ENCODE measurements at places on chromosomes 1 and 21.

DNA sequence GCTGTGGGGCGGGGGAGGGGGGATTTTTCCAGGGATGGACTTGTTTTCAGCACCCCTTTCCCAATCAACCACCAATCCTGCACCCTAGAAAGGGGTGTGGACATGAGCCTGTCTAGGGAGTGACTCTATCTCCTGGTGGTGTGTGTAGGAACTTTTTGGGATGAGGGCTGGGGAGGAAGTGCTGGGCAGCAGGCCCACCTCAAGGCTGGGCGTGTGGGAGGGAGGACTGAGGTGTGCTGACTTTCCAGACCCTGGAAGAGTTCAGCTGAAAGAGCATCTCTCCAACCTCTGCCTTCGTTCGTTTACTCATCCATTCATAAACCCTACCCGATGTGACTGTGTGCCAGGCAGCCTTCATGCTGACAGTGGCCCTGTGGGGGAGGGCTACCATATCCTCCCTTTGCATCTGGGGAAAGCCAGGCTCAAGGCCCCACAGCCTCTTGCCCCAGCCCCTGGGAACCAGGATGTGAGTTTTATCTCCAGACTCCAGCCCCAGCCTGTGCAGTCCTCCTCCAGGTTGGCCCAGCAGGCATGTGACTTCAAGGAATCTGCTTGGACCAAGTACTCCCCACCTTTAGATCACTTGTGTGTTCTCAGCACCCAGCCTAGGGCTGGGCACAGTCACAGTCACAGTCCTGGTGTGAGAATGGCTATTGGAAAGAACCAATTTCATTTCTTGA, 6.7 kb downstream of the KNCN start:
- DNase-seq = no peak

DNA sequence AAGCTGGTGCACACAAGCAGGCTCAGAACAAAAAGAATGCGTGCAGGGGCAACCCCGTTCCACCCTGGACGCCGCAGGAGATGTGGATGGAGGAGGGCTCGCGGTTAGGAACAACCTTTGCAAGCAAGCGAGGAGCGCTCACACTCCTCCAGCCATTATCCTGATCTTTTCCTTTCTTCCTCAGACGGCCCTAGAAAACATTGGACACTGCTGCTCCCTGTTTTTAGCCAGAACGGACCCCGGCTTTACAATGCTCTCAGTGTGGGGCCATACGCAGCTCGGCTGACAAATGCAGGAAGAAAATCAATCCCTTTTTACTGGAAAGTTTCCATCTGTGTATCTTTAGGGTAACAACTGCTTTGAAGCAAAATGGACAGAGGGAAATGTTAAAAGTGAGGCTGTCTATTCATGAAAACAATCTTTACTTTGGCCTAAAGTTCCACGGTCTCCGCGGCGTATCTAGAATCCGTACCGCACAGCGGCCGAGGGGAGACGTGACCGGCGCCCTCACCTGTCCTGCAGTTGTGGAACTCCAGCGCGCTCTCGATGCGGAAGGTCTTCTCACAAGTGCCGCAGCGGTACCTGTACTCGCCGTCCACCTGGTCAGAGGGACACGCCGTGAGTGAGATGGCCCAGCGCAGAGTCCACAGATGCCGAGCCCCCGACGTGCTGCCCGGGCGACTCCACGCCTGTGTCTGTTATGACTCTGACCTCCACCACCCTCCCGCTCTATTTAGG, 44.0 kb downstream of the PRDM15 start:
- DNase-seq = no peak

GRCh38 chr1:44250068-44250781, 37.0 kb downstream of the DMAP1 start:
- DNase-seq = no peak

- DNase-seq = no peak
These were observed 49.6 kb downstream of the PLPP3 start for GRCh38 chr1:56529801-56530200.

DNA sequence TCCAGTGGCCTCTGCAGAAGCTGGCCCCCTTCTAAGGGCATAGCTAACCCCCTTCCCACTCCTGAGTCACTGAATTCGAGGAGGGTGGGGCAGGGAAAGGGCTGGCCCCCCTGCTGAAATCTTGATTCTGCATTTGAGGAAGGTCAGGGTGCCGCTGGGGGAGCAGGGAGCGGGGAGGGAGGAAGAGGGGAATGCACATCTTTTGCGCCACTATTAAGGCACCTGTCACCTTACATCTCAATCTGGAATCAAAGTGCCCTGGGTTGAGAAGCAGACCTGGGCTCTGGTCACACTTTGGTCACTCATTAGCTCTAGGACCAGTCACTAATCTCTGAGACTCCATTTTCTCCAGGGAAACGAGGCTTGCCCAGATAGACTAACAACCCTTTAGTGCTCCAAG, 62.0 kb downstream of the TOR1AIP2 start:
- DNase-seq = no peak

GRCh38 chr1:234316937-234317336, 56.3 kb upstream of the COA6 start:
- no peak for DNase-seq

DNA sequence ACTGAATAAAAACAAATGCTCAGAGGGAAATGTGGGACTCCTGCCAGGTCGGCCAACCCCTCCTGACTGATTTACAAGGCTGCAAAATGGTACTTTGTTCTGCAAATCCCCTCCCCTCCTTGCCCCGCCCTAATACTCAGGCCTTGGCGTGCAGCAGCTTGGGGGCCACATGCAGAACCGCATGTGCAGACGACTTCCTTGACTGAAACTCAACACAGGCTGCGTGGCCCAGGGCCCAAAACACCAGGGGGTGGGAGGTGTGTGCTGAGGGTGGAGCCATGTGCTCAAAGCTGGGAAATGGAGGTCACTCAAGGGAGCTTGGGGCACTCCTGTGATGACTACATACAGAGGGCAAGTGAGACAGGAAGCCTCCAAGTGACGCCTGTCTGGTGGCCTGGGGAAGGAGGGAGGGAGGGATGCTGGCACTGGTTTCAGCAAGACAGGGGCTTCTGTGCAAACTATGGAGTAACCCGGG, 87.2 kb downstream of the MRPL37 start:
- peak; percentile 37 for DNase-seq

DNA sequence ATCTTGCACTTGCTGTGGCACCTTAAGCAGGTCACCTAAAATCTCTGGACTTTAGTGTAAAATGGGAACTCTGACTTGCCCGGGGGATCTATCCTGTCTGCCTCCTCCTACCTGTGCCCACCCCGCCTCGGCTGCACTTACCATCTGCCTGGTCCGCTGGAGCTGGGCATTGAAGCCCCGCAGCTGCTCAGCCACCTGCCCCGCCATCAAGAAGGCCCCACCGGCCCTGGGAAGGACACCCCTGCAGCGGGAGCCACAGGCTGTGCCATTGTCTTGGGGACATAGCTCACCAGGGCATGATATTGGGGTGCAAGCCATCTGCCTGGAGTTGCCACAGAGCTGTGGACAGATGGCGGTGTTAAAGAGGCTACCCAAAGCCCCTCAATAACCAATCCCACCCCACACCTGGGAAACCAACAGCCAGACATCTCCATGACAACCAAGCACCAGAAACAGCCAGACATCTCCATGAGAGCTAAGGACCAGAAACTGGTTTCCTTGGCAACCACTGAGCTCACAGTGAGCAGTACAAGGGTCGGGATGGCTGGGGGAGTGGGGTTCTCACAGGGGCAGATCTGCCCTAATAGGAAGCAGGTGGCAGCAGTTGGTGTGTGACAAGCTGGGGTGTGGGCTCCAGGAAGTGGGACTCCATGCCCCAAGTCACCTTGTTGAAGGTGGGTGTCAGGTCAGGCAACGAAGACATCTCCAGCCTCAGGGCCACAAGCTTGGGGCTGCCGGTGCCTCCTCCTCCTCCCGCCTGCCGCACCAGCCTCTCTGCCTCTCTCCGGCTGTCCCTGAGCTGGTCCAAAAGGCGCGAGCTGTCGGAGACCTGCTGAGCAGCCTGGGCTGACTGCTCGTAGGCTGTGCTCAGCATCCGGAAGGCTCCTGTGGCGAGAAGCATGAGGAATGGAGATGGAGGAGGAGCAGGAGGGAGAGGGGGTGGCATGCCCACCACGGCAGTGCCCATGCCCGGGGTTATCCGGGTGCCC, 29.1 kb downstream of the LAMB3 start:
- DNase-seq = no peak

GRCh38 chr1:220982686-220983085, 103.4 kb downstream of the HLX start:
- no peak for DNase-seq

DNA sequence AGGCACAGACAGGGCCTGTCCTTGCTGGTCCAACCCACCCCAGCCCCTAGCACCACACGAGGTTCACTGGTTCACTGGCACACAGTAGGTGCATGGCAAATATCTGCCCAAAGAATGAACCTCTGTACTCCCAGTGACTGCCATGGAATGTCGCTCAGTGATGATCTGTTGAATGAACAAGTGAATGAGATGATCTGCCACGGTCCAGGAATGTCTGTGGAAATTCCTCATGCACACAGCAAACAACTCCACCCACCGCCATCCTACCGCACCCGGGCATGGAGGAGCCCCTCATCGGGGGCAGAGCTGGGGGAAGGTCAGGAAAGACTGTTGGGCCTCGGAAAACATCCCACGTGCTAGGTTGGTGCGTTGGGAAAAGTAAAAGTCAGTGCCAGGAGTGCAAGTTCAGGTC, 1.7 kb downstream of the HSPG2 start:
- no peak for DNase-seq

DNA sequence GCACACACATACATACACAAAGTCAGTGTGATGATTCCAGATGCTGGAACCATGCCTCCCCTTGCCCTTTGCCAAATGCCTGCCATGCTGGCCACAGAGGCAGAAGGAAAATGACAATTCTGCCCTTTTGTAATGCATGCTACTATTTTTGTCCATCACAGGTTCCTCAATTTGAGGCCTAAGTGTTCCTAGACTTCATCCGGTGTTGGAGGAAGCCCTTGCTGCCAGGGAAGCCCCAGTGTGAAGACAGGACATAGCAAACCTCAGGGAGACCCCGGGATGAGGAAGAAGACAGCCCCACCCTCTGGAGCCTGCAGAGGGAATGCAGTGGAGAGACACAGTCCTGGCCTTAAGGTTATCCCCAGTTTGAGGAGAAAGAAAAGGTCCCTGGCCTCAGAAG, 14.4 kb downstream of the PRR9 start:
- DNase-seq = no peak

GRCh38 chr1:184813528-184814089, 59.0 kb upstream of the EDEM3 start:
- no peak for DNase-seq

- no peak for DNase-seq
These were observed 7.0 kb downstream of the DSTYK start for GRCh38 chr1:205204552-205204951.

DNA sequence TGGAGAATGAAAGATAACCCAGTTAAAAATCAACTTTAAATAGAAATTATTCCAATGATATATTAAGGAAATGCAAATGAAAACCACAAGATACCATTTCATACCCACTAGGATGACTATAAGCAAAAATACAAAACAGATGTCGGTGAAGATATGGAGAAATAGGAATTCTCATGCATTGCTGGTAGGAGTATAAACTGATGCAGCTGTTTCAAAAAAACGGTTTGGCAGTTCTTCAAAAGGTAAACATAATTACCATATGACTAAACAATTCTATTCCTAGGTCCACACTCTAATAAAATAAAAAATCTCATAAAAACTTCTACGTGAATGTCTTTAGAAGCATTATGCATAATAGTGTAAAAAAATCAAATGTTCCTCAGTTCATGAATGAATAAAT, 763.3 kb upstream of the BRINP3 start:
- DNase-seq = no peak

GRCh38 chr1:43197343-43198127, 25.4 kb downstream of the CFAP57 start:
- DNase-seq = no peak

DNA sequence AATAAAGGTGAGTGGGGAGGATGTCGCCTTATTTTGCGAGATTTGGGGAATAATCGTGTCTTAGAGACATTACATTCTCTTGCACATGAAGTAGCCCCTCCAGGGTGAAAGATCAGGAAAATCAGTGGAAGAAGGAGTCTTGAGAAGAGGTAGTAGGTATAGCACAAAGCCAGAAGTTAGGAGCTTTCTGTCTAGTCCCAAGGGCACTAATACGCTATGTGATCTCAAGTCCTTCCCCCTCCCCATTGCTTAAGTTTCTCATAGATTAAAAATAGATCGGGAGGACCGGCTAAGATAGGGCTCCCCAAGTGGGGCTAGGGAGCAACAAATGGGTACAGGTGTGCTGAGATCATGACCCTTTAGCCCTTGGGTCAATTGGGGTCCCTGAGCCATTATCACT, 13.5 kb downstream of the LRRN2 start:
- no peak for DNase-seq

DNA sequence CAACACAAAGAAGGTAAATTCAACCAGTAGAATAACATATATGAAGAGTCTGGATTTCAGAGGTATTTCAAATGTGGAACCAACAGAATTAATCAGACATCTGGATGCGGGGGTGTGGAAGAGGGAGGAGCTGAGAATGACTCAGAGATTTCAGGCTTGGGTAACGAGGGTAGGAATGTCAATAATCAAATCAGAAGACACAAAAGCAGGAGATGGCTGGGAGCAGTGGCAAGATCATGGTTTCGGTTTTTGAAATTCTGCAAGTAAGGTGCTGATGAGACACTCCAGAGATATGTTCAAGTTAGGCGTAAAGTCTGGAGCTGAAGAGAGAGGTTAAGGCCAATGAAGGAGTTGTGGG, 64.0 kb downstream of the PLPPR5 start:
- no peak for DNase-seq

- DNase-seq = no peak
These were observed 4.8 kb downstream of the RC3H1 start for GRCh38 chr1:174017231-174017970.

- no peak for DNase-seq
These were observed 5.8 kb upstream of the AHDC1 start for GRCh38 chr1:27609618-27610240.

- DNase-seq = no peak
These were observed 129.2 kb downstream of the ADAMTS1 start for GRCh38 chr21:26715878-26716506.

DNA sequence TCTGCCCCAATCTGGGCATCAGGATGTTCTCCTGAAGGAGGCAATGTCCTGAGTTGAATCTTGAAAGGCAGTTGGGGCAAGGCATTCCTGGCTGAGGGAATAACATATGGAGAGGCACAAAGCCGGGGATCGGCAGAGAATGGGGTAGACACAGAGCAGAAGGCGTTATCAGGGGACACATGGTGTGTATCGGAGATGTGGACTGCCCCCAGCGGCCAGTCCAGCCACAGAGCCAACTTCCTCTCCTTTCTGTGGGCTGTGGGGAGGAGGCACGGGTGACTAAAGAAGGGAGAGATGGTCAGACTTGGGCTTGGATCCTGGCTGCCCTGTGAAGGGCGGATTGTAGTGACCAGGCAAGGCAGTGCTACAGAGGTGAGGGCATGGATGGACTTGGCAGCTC, 32.1 kb downstream of the FOXD2 start:
- DNase-seq = no peak

- DNase-seq = no peak
These were observed 102.9 kb downstream of the GABPA start for GRCh38 chr21:25837533-25838265.

- no peak for DNase-seq
These were observed 64.8 kb downstream of the ALPL start for GRCh38 chr1:21573971-21574465.

Measured in stimulated activated CD8-positive, alpha-beta memory T cell treated with anti-CD3 and anti-CD28 coated beads, Interleukin-15, amount 100 ng/mL, for 4 hours (primary cell).